ENCODE measurements at places on chromosomes 16 and 17. TPM values are rescaled to one million over a fixed set of nuclear protein-coding genes. Genes with fewer than 3 reads are reported as not detected.

The CHST6 gene
- 6.1 TPM for polyA plus RNA-seq

The MYH1 gene
- not detected for polyA plus RNA-seq

The CCDC40 gene
- polyA plus RNA-seq, result 10.0 TPM

The SCIMP gene
- polyA plus RNA-seq, result 0.44 TPM

The RRAD gene
- 2.1 TPM for polyA plus RNA-seq

The HEATR3 gene
- polyA plus RNA-seq, result 6.9 TPM

The UTS2R gene
- not detected for polyA plus RNA-seq

The SLC9A5 gene
- 0.90 TPM for polyA plus RNA-seq

The PDILT gene
- not detected for polyA plus RNA-seq

The HOXB5 gene
- polyA plus RNA-seq, result 234 TPM

The KRT15 gene
- 2.3 TPM for polyA plus RNA-seq

The ACSM3 gene
- not detected for polyA plus RNA-seq

The PPP1R27 gene
- not detected for polyA plus RNA-seq

The HAGH gene
- polyA plus RNA-seq, result 181 TPM

The RNF227 gene
- polyA plus RNA-seq, result 5.3 TPM

The WNT9B gene
- polyA plus RNA-seq, result not detected

The ABI3 gene
- polyA plus RNA-seq, result 3.2 TPM

The CDH15 gene
- polyA plus RNA-seq, result not detected

The CCDC43 gene
- 15.7 TPM for polyA plus RNA-seq

The GNGT2 gene
- polyA plus RNA-seq, result 1.4 TPM

- no peak for DNase-seq
These were observed 1.0 kb downstream of the LITAF start for GRCh38 chr16:11585460-11586377.

GRCh38 chr17:82881900-82882714, 42.3 kb upstream of the ZNF750 start:
- DNase-seq, result no peak

DNA sequence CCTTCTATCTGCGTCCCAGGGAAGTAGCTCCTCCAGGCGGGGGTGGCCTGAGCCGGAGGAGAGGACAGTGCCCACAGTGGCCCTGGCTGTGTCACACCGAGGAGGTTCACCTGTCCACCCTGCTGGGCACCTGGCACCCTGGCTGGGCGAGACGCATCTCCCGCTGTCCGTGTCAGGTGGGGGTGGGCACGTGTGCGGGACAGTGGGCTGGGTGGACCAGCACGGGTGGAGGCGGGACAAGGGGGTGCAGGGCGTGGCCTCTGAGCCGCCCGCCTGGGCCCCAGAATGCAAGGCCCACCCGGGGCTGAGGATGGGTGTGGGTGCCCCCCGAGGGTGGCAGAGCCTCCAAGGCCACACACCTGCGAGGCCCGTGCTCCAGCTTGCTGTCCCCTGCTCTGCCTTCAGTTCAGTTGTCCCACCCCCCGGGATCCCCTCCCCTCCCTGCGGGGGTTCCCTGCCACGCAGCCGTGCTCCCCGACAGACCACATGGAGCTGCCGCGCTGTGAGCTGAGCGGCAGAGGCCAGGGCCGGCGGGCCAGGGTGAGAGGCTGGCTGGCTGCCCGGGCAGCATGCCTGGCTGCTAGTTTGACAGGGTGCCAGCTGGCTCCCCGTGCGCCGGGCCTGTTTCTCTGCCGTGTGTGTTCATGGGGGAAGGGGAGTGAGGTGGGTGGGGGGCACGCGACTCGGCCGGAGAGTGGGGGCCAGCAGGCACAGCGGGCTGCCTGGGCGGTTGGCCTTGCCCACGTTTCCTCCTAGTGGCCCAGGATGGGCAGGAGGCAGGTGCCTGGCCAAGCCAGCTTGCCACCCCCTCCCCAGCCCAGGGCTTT, 33.9 kb downstream of the BAHCC1 start:
- DNase-seq, result peak; percentile 88

DNA sequence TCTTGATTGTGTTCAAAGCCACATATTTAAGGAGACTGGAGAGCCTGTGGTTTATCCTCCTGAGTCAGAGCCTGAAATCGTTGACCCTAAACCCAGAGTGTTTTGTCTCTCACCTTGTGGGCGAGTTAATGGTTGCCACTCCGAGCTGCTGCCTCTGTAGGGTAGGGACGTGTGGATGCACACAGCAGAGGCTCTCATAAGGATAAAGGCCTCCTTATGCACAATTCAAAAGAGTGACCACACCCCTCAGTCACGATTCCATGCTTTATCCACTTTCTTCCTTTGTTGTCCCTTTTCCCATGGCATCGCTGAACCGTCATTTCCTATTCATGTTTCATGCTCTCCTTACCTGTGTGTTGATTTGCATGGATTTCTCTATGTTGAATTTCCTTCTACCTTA, 805.0 kb upstream of the RBFOX1 start:
- no peak for DNase-seq

DNA sequence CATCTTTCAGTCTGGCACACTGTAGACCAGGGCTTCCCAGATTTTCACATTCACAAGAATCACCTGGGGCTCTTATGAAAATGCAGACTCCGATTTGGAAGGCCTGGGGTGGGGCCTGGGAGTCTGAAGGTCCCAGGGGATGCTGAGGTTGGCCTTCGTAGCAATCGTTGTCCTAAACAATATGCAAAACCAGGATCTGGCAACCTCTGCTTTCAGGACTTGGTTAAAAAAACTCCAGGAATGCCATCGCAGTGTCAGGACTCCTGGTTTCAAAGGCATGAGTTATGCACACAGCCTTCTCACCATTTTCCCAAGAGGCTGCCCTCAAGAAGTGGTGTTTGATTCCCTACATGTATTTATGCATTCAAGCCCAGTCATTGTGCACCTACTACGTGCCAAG, 6.7 kb downstream of the CLEC19A start:
- no peak for DNase-seq

DNA sequence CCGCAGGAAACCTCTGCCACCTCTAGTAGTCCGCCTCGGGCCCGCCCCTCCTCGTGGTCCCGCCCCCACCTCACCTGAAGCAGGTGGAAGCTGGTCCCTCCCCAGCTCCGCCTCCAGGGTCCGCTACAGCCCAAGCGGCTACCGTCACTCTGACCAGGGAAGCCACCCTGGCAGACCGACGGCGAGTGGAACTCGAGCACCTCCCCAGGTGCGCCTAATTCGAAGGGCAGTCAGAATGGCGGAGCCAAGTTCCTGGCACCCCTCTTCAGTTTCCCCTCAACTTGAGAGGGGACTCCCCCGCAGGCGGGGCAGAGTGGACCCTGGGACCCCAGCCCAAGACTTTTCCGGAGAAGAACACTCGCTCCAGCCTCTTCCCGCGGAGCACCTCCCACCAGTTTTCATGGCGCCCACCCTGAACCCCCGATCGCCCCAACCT, 507 bp downstream of the FHOD1 start:
- no peak for DNase-seq

DNA sequence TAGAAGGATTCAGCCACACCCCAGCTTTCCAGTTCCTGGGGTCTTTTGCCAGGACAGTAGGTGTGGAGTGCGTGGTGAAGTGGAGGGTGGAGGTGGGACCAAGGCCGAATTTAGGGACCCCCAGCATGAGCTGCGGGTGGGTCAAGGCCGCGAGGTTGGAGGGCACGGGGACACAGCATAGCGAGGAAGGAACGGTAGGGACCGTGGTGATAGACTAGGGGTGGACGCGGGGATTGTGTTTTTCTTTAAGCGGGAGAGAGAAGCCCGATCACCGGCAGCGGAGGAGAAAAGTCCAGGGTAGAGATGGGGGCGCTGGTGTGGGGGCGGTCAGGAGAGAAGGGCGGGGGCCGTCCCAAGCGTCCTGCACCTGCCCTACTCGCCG, 261 bp upstream of the B4GALNT2 start:
- DNase-seq, result no peak

- no peak for DNase-seq
These were observed 322.1 kb downstream of the MAP2K4 start for GRCh38 chr17:12342609-12343435.

- no peak for DNase-seq
These were observed 2.7 kb upstream of the FASN start for GRCh38 chr17:82100502-82101298.

- DNase-seq, result no peak
These were observed 1.1 kb downstream of the PARN start for GRCh38 chr16:14628806-14629611.

- DNase-seq, result no peak
These were observed 2.5 kb upstream of the SLC6A4 start for GRCh38 chr17:30238003-30238344.

DNA sequence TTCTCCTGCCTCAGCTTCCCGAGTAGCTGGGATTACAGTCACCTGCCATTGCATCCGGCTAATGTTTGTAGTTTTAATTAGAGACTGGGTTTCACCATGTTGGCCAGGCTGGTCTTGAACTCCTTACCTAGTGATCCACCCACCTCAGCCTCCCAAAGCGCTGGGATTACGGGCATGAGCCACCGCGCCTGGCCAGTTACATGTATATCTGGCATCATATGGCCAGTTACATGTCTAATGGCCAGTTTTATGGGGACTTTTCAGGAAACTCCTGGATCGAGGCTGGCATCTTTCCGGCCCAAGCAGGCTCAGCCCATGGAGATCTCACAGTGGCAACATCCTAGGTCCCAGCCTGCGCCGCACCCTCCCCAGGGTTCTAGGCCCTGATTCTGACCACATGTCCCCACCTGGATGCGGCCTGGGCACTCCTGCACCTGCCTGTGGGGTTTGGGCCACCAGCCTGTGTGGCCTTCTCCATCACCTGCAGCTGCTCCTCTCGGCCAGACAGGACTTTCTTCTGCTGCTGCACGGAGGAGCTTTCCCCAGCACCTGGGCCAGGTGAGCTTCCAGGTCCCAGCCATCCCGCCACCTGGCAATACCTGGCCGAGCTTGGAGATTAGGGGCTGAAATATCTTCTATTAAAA, 1.3 kb upstream of the CIAO3 start:
- DNase-seq, result no peak

- DNase-seq, result no peak
These were observed 13.1 kb upstream of the ITGAL start for GRCh38 chr16:30459456-30459855.

GRCh38 chr16:87369796-87370719, 13.5 kb downstream of the FBXO31 start:
- DNase-seq, result peak; percentile 94

- no peak for DNase-seq
These were observed 5.2 kb downstream of the PRSS53 start for GRCh38 chr16:31083556-31083955.

GRCh38 chr16:14437426-14437825, 192.6 kb downstream of the PARN start:
- no peak for DNase-seq

DNA sequence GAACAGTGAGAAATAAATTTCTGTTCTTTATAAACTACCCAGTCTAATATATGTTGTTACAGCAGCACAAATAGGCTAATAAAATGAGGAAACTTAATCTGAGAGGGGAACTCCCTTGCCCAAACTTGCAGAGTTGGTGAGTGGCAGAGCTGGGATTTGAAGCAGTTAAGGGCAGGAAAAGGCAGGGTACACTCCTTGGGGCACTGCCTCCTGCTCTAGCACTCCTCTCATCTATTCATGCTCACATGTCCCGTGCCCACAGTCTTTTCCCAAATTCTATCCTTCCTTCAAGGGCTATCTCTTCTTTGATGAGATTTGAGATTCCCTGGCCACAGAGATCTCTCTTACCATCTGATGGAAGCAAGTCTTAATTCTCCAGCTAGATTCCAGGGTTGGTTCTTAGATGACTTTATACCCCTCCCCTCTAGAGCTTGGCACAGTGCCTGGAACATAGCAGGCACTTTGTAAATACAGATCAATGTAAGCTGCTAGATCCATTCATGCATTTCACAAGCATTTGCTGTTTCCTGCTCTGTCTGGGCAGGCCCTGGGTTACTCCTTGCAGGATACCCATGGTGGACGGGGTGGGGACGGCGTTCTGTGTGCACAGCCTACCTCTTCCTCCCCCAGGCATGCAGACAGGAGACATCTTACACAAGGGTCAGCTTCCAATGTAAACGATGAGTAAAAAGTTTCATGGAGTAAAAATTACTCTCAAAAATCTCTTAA, 39.2 kb upstream of the ABCC12 start:
- peak; percentile 41 for DNase-seq

DNA sequence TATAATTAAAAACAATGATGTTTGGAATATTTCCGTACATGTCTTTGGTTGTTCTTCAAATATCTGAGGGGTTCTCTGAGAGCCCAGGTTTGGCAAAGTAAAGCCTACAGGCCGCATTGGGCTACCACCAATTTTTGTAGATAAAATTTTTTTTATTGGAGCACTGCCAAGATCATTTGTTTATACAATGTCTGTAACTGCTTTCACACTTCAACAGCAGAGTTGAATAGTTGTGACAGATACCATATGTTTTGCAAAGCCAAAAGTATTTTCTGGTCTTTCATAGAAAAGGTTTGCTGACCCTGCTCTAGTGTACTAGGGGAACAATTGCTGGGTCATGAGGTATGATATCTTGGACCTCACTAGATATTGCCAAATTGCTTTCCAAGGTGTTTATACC, 10.5 kb downstream of the PPM1D start:
- peak; percentile 43 for DNase-seq

DNA sequence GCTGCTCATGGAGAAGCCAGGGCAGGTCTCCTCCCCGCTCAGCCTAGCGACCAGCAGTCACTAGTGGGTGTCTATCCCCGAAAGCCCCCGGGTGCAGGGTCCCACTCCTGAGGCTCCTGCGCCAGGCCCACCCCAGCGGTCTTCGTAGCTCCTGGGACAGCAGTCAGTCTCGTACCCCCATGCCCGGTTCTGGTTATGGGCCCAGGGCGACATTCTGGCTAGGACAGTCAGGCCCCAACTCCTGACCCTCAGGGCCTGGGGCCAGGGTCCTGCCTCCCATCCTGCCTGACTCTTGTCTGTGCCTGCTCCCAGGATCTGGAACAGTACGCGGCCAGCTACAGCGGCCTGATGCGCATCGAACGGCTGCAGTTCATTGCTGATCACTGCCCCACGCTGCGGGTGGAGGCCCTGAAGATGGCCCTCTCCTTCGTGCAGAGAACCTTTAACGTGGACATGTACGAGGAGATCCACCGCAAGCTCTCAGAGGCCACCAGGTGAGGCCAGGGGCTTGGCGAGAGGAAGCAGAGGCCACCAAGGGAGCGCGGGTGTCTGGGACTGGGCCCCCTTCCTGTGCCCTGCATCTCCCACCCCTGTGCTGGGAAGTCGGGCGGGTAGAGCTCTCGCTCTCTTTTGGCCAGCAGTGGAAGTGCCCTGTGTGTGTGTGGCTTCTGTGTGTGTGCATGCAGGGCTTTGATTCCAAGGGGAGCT, 2.0 kb downstream of the GPS1 start:
- DNase-seq, result no peak

GRCh38 chr16:73599351-73599750, 551.4 kb upstream of the ZFHX3 start:
- no peak for DNase-seq

- no peak for DNase-seq
These were observed 18.7 kb upstream of the CYB5B start for GRCh38 chr16:69405757-69406156.

- no peak for DNase-seq
These were observed 125.8 kb upstream of the SMURF2 start for GRCh38 chr17:64787921-64788271.

- no peak for DNase-seq
These were observed 2.5 kb downstream of the ADPRM start for GRCh38 chr17:10699856-10700255.

- DNase-seq, result no peak
These were observed 102.2 kb upstream of the LHX1 start for GRCh38 chr17:36835036-36835435.

GRCh38 chr17:51091635-51092034, 29.0 kb downstream of the SPAG9 start:
- DNase-seq, result no peak

- no peak for DNase-seq
These were observed 3.5 kb downstream of the FMNL1 start for GRCh38 chr17:45225051-45225700.

- no peak for DNase-seq
These were observed 594.8 kb upstream of the CDH5 start for GRCh38 chr16:65771707-65772106.

Measured in brain (organoid and tissue), 16 donors.